ENCODE measurements at places on chromosomes 1 and 21.

DNA sequence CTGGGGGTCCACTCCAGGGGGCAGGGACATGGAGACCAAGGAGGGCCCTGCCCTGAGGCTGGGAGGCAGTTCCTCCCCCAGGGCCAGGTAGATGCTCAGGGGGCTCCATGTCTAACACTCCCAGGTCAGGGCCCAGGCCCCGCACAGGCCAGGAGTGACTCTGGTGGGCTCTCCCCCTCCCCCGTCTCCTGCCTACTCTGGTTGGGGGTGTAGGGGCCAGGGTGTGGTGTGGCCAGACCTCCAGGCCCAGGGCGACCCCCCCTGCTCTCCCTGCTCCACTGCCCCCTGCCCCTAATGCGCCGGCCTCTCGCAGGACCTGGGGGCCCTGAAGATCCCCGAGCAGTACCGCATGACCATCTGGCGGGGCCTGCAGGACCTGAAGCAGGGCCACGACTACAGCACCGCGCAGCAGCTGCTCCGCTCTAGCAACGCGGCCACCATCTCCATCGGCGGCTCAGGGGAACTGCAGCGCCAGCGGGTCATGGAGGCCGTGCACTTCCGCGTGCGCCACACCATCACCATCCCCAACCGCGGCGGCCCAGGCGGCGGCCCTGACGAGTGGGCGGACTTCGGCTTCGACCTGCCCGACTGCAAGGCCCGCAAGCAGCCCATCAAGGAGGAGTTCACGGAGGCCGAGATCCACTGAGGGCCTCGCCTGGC is 19.7 kb upstream of the CCDC27 start:
- no peak for DNase-seq

- no peak for DNase-seq
Measured at GRCh38 chr1:156285437-156285836, 1.3 kb downstream of the TMEM79 start.

DNA sequence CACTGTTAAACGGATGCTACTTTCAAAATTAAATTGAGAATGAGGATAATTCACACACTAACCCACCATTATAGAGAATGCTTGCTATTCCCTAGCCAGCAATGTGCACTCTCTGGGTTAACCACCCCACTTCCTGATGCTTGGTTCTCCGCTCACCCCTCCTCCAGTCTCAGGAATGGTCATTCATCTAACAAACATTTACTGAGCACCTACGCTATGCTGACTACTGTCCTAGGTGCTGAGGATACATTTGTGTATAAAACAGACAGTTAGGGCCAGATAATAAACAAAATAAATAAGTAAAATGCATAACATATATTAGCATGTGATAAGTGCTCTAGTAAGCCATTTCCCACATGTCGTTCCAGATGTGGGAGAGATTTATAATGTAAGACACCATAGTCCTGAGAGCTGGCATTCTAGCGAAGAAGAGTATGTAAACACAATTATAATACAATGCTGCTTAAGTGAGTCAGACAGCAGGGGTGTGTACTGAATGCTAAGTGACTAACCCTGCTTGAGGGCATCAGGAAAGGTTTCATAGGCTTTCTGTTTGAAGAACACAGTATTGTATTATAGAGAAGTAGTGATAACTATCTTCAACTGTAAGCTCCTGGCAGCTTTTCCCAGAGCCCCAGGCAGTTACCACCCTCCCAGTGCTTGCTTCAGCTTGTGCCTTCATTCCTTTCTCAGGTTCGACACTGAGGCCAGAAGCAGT is 126.7 kb upstream of the CACHD1 start:
- peak; percentile 55 for DNase-seq

GRCh38 chr1:47696737-47697441 is 259.0 kb downstream of the FOXD2 start:
- DNase-seq, result no peak

- DNase-seq, result no peak
Measured at GRCh38 chr1:51689075-51689440, 72.2 kb downstream of the OSBPL9 start.

GRCh38 chr1:245684166-245684565 is 529.4 kb downstream of the KIF26B start:
- no peak for DNase-seq

DNA sequence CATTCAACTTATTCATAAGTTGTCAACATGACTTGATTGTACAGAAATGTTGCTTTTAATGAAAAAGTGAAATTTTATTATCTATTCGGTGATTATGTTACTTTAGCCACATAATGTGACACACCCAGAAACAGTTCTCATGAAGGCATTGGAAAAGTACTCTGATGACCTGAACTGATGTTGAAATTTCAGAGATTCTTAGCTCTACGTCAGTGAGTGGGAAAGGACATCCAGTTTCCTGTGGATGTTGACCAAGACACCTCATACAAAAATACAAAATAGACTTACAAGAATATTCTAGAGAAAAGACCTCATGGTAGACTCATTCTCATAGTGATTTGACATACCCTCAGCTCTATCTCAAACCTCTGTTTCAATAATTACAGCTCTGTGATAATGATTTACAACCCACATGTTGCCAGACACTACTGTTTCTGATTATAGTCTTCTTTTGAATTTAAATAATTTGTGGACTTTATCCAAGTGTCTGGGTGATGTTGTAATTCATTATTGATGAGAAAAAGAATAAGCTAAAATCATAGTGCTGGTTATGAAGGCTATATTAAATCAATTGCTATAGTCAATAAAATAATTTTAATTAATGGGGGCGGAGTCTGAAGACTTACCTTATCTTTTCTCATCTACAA is 37.3 kb downstream of the KCNK2 start:
- DNase-seq, result no peak

GRCh38 chr1:211581526-211581925 is 2.6 kb upstream of the SLC30A1 start:
- DNase-seq, result no peak

DNA sequence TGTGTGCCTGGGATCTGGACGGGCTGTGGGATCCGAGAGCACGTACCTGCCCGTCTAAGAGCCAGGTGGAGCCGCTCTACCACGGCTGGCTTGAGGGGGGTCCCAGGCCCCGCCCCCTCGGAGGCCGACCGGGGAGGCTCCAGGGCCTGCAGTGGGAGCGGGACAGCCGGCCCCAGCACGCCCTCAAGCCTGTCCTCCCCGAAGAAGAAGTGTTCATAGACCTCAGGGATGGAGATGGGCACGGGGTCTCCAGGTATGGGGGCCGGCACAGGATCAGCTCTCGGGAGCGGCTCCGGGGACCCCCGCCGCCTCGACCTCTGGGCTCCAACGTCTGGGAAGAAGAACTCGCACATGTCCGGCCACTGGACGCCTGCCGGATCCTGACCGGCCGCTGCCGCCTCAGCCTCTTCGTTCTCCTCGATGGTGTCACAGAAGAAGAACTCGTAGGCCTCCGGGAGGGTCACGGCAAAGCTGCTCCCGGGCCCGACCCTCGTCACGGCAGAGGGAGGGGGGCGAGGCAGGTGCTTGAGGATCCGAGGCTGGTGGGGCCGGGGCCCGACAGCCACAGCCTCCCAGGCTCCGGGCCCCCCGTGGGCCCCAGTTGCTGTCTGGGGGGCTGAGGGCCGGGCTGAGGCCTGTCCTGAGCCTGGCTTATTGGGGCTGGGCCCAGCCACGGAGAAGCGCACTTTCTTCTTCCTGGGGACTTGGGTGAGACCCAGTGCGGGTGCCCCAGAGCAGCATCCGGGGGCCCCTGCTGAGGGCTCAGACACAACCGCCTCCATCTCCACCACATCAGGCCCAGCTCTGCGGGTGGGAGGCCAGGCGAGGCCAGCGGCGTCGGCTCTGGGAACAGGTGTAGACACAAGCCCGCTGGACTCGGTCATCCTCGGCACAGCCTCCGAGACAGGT is 2.8 kb downstream of the PERM1 start:
- no peak for DNase-seq

DNA sequence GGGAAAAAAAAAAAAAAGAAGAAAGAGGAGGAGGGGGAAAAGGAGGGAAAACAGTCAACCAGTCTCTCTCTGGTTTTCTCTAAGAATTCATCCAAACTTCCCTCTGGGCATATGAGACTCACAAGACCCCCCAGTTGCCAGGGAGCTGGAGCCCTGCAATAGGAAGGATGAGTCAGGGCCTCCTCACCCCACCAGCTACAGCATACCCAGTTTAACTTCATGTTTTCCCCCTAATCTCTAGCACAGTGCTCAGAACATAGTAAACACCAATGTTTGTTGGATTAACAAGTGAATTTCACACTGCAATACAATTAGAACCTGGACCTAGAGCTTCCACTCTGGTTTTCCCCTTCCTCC is 7.8 kb downstream of the F11R start:
- DNase-seq, result no peak

- no peak for DNase-seq
Measured at GRCh38 chr21:25176637-25177412, 430.5 kb downstream of the MRPL39 start.

- DNase-seq, result no peak
Measured at GRCh38 chr1:236143104-236143948, 987 bp downstream of the GPR137B start.

DNA sequence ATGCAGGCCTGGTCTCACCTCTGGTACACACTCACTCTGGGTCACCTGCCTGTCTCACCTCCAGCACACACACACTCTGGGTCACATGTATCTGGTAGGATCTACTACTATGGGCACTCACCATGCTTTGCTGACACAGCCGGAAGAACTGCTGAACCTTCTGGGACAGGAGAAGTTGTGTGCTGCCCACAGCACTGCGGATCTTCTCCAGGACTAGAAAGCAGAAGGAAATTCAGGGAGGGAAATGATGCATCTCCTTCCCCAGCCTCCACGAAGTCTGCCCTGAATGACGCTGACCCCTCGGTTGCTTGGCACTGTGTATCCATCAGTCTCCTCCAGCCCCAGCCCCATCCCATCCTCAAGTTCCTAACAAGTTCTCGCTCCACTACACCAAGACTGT is 7.9 kb upstream of the SMIM12 start:
- no peak for DNase-seq

DNA sequence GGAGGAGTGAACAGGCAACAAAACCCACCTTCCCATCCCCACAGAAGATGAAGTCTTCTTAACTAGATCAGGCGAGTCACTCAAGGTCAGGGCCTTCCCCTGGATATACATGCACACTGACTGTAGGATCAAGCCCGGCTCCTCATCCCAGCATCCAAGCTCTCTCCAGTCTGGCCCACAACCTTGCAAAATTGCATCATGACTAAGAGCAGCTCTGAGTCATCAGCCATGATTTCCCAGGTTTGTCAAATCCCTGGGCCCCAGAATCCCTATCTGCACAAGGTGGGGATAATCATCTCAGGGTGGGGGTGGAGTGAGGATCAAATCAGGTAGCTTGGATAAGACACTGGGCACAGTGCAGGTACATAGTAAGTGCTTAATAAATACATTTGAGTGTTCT is 199.3 kb upstream of the GRIK3 start:
- no peak for DNase-seq

DNA sequence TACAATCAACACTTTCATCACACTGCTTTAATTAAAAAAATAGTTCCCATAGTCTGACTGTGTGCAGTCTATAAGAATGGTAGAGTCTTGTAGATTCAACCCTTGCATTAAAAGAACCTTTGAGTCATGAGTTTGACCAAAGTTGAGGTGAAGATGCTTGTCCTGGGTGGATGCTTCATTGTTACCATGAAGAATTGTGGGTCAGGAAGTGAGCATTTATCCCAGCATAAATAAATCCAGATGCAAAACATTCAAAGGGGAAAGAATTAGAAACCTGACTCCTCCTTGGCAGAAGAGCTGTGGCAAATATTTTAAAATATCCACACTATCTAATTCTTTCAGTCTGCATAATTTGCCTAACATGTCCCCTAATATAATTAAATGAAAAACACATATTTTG is 72.9 kb upstream of the SPAG17 start:
- no peak for DNase-seq

DNA sequence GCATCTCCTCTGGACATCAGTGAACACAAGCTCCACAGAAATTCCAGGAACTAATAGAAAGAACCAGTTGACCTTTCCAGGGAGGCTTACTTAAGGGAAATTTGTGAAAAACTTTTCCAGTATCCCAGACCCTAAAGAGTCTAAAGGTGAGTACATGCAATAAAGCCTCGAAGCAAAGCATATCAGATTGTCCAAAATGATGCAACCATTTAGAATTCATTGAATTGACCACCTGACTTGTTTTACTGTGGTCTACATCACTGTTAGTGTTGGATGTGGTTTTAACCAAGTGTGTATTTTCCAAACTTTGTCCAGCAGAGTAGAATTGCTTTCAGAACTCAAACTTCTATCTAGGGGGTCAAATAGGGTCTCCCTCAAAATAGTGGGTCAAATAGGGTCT is 76.3 kb upstream of the TIAM1 start:
- DNase-seq, result no peak

DNA sequence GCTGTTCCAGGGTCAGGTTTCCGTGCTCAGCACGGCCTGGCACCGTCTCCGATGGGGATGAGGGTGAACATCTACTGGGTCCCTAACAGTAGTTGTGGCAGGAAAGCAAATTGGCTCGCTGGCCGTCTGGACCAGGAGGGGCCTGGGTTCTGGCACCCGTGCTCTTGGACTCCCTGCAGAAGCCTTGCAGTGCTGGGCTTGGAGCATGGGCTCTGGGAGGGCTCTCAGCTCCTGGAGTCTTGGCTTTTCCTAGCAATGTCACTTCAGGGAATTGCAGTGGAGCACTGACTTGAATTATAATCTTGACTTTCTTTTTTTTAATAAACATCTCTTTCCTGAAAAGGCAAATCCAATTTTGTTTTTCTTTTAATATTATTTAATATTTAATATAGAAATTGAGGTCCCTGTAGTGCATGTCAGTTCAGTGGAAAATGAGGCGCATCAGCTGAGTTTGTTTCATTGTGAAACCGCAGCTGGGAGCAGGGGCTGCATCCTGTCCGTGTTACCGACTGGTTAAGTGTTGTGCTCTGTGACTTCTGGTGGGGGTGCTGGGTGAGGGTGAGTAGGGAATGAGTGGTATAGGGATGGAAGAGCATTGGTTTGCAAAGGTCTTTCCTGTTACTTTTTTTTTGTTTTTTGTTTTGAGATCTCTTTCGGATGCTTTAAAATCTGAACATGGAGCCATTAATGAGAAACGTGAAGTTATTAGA is 64.1 kb downstream of the PEX14 start:
- no peak for DNase-seq

DNA sequence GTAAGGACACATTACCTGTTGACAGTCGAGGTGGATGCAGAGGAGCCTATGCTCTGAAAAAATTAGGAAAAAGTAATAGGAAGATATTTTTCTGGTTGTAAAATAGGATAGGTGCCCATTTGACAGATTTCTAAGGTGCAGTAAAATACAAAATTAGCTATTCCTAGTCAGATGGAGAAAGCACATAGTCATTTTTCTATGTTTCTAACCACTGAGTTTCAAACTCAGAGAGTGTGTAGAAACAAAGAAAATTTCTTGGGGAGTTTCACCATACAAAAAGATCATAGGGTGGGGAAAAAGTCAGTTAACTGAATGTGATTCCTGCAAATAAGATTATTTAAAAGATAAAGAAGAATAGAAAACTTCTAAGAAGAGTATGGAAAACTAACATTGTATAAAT is 666.9 kb downstream of the KCNT2 start:
- no peak for DNase-seq

DNA sequence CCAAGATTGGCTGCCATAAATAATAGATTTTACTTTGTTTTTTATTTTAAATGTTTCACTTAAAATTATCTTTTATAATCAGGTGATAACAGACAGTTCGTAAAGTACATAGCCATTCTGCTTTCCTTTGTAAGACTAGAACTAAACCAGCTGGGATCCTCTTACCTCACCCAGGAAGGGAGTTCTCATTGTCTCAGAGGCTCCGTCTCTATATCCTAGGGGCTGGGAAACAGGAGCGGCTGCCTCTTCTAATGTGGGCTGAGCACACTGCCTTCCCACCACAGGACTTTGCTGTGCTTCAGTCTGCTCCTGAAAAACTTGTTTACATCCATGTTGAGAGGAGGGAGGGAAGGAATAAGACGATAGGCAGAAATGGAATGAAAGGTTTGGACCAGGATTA is 45.6 kb upstream of the PGD start:
- no peak for DNase-seq

Data from BE2C (cell line).